ENCODE measurements at places on chromosomes 6 and 20.

- no peak for DNase-seq
These were observed 49.4 kb upstream of the ZMYND8 start for GRCh38 chr20:47405775-47406325.

- no peak for DNase-seq
These were observed 699.7 kb downstream of the DHX35 start for GRCh38 chr20:39661833-39662232.

DNA sequence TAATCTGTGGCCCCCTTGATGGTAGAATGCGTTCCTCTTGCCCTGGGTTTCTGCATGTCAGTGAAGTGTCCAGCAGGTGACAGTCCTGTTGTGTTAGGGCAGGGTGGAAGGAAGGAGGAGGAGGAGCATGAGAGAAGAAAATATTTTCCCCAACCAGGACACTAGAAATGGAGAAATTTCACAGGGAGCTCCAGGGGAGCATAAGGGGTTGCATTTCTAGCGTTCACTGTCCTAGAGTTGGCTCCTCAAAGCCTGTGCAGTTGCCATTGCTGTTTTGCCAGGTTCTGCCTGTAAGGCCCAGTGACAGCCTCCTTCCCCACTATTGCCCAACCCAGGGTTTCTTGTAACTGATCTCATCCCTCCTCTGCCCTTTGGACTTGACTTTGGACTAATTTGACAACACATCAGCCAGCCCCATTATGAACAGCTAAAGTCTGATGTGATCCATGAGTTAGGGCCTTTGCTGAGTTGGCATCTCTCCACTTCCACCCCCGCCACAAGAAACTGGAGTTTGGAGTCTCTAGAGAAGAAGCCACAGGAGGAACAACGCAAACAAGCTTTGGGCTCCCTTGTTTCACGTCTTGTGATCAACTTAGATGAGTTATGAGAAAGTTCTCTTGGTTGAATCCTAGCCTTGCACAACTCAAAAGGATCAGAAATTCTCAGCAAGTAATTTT, 14.0 kb upstream of the FAM50B start:
- DNase-seq = no peak

- DNase-seq = peak; percentile 44
These were observed 24.5 kb downstream of the TSPYL4 start for GRCh38 chr6:116229287-116229913.

DNA sequence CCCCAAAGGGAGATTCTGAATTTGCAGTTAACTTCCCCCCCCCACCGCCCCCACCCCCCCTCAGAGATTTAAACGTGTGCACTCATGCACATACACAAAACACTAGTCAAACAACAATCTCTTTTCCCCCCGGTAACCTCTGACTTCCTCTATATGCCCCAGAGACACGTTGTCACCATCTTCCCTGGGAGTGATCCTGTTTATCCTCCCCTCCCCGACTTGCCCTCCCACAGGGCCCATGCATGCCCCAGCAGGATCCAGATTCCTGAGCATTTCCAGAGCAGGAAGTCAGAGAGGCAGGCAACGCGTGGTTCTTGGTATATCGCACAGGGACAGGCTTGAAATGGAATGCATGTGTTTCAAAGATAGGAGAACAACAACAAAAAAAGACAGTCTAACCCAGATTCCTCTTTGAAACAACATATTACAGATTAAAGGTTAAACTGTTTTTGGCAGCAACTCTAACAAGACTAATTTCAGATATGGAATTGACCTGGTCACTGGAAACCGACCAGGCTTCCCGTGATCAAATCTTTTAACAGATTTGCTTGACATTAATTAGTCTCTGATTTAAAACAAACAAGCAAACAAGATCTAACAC, 1.3 kb downstream of the BLCAP start:
- no peak for DNase-seq

- no peak for DNase-seq
These were observed 10.8 kb upstream of the GMPR start for GRCh38 chr6:16227605-16228004.

- DNase-seq = peak; percentile 82
These were observed 66.6 kb upstream of the CCDC167 start for GRCh38 chr6:37566111-37566949.

DNA sequence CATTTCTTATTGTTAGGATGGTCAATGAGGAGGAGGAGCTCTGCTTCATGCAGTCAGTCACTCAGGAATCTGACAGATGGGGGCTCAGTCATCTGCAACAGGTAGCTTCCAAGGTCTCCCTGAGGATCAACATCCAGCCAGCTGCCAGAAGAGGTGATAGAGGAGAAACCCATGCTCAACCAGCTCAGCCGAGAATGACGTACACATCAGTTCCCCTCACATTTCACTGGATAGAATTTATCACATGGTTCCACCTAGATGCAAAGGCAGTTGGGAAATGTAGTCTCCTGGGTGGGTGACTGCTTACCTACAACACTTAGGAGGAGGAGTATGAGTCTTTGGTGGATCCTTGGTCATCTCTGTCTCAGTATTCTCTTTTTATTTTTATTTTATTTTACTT, 144.5 kb downstream of the CEBPB start:
- DNase-seq = peak; percentile 38

GRCh38 chr20:32476684-32477593, 108.2 kb downstream of the NOL4L start:
- DNase-seq = no peak

- no peak for DNase-seq
These were observed 47.8 kb downstream of the MYH7B start for GRCh38 chr20:35003211-35004031.

GRCh38 chr6:51292659-51293058, 474.0 kb downstream of the TFAP2B start:
- DNase-seq = no peak

DNA sequence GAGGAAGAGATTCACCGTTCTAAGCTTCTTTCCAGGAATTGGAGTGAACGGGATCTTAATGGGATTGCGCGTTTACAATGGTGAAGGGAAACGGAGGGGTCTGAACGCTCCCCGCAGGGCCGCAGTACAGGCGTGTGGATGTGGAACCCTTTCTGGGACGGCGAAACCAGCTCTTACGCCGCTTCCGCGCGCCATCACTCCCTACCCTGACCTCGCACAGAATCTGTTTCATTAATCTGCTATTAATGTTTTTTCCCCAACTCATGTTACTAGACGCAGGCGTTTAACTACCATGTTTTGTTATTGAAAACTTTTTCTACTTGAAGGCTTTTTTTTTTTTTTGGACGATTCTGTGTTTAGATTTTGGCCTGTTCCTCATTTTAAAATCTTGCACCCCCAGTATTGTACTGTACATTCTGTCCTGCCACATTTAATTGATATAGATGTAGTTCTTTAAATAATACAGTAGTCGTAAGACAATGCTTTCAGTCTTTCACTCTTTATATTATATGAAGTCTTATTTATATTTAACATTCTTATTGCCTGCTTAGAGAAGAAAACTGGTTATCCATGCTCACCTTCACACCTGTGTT, 696 bp upstream of the SUPT3H start:
- DNase-seq = no peak

GRCh38 chr6:167479901-167480648, 155.2 kb downstream of the TTLL2 start:
- no peak for DNase-seq

DNA sequence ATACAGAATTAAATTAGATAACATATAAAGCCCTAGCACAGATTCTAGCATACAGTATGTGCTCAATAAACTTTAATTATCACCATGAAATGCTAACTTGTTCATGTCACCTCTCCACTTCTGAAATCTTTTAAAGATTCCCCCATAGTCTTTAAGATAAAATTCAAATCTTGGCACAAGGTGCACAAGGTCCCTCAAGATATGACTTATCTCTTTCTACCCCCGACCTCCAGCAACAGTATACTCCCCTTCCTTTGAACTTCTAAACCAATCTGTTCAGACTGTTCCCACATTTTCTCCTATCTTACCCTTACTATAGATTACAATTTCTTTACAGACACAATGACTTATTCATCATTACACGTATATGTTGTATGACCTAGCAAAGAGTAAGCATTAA, 29.0 kb downstream of the SEC63 start:
- DNase-seq = no peak

- no peak for DNase-seq
These were observed 462.5 kb upstream of the BTBD3 start for GRCh38 chr20:11454966-11455799.

GRCh38 chr6:33766921-33767907, 20.5 kb upstream of the IP6K3 start:
- no peak for DNase-seq

- no peak for DNase-seq
These were observed 102.7 kb upstream of the QKI start for GRCh38 chr6:163311830-163312229.

GRCh38 chr20:15555913-15556312, 1017.3 kb downstream of the KIF16B start:
- DNase-seq = no peak

- DNase-seq = no peak
These were observed 152.3 kb downstream of the ZDHHC14 start for GRCh38 chr6:157533048-157533871.

DNA sequence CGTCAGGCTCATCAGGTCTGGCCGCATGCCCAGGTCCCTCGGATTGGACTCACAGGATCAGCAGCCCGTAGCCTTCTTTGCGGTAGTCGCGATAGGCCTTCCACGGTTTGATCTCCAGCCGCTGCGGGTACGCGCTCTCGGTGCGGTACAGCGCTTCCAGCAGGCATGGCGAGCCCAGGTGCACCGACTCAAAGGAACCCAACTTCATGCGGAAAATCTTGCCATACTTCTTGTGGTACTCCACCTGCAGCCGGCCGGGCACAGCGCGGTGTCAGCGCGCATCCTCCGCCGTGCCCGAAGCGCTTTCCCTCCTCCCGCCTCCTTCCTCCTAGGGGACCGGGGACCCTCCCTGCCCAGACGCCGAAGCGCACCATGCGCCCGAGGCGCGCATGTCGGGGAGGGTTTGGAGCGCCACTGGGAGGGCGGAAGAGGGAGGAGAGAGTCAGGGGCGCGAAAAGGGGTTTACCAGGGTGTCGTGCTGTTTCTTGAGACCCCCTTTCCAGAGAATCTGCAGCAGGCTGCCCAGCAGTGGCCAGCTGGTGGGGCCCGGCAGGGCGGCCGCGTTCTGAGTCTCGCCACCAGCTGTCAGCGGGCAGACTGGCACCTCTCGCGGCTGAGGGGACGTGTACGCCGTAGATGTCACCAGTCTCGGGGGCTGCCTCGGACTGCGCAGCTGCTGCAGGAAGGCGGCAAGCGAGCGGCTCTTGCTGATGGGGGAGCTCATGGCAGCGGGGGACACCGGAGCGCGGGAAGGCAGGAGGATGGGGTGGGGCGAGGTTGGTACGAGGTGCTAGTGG, 732 bp downstream of the CYP24A1 start:
- DNase-seq = no peak

DNA sequence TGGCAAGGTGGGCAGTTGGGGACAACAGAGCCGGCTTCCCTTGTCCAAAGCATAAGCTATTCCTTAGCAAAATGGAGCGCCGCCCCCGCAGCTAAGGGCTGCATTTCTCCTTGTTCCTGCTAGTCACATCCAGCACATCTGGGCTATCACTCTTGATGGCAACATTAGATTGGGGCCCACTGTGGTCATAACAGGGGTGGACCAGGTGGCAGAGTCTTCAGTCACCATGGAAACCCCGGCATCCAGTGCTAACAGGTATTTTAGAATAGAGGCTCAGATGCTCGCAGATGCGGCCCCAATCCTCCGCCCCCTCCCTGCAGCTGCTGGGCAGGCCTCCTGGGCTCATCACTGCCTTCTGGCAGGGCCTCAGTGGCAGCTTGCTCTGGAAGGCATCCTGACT, 168.2 kb upstream of the PROKR2 start:
- no peak for DNase-seq

DNA sequence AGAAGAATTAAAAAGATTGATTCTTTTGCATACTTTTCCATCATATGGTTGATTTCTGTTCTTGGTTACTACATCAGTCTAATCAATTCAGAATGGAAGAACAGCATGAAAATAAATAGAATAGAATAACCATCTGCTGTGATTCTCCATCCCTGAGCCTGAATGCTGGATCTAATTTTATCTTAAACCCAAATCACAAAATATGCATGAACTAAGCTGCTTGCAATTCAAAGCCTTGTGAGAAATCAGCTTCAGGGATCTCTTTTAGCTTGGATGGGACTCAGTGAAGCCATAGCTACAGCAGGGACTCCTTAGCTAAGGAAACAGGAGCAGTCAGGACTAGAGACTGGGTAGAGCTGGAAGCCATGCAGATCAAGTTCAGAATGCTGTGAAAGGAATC, 74.1 kb downstream of the TPBG start:
- no peak for DNase-seq

- DNase-seq = peak; percentile 64
These were observed 66.4 kb downstream of the LY86 start for GRCh38 chr6:6654599-6655575.

- DNase-seq = no peak
These were observed 203.0 kb downstream of the SAMD5 start for GRCh38 chr6:147711476-147711875.

DNA sequence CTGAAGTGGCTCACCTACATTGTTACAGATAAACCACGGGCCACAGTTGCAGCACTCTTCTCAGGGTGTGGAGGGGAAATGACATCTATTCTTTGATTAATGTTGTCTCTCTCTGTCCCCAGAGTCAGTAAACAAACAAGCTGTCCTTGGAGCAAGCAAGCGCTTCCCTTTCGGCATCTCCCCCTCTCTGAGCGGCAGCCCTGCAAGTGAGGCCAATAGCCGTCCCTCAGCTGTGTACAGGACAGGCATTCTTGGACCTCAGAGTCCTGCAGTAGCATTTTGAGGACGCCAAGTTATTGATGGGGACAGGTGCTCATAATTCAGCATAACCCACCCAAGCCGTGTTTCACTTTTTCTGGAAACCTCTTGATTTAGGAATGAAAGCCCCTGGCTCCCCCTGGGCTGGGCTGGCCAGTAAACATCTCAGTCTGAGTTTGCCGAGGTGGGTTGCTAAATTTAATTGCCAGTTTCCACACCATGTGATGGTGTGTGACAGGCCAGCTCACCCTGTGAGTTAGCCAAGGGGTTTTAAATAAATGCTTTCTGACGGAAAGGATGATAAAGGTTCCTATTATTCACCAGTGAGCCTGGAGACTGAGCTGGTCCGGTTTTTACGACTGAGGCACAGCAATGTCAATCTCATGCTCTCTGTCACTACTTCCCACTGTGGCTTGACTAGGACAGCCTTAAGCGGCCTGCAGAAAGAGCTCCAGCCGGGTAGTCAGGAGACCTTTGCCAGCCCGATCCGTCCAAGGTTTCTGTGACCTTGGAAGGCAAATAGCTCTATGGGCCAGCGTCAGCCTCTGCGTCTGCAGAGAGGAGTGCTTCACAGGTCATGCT, 214.8 kb upstream of the RREB1 start:
- no peak for DNase-seq

- no peak for DNase-seq
These were observed 10.1 kb upstream of the PRL start for GRCh38 chr6:22306741-22307466.

All from activated CD4-positive, alpha-beta T cell treated with anti-CD3 and anti-CD28 coated beads for 48 hours (primary cell).